Activated T-helper 17 cell treated with anti-CD3 and anti-CD28 coated beads, Interleukin-2, amount 50 U/mL, for 72 hours (primary cell): ENCODE measurements at places on chromosomes 2 and 18. TPM values are rescaled to one million over a fixed set of nuclear protein-coding genes. Genes with fewer than 3 reads are reported as not detected.

The CDK15 gene
- not detected for total RNA-seq

The MCM6 gene
- total RNA-seq: 245 TPM

DNA sequence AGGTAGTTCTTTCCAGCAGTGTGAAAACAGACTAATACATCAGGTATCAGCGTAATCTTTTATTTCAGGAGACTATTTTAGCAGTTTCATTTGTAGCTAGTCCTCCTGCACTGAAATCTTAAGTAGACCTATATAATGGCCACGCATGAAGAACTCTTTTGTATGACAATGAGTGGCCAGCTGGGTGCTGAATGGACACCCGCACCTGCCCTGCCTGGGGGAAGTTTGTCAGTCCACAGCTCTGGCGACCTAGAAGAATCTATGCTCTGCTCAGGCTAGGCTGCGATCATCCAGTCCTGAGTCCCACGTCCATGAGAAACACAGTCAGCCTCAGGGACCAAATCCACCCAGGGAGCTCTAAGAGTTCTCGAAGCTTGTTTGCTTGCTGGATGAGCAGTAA is 709.2 kb upstream of the ID2 start:
- no peak for ATAC-seq

The DSG2 gene
- 0.11 TPM for total RNA-seq

- no peak for ATAC-seq
Measured at GRCh38 chr2:23826040-23826439, 100.9 kb downstream of the ATAD2B start.

The DUSP28 gene
- total RNA-seq: 3.6 TPM

The SKOR2 gene
- not detected for total RNA-seq

- no peak for ATAC-seq
Measured at GRCh38 chr2:60516383-60516811, 37.1 kb downstream of the BCL11A start.

GRCh38 chr2:200584639-200585038 is 1.2 kb upstream of the AOX1 start:
- no peak for ATAC-seq

- peak; percentile 49 for ATAC-seq
Measured at GRCh38 chr2:230942920-230943896, 18.2 kb upstream of the GPR55 start.

The AGXT gene
- total RNA-seq: not detected

DNA sequence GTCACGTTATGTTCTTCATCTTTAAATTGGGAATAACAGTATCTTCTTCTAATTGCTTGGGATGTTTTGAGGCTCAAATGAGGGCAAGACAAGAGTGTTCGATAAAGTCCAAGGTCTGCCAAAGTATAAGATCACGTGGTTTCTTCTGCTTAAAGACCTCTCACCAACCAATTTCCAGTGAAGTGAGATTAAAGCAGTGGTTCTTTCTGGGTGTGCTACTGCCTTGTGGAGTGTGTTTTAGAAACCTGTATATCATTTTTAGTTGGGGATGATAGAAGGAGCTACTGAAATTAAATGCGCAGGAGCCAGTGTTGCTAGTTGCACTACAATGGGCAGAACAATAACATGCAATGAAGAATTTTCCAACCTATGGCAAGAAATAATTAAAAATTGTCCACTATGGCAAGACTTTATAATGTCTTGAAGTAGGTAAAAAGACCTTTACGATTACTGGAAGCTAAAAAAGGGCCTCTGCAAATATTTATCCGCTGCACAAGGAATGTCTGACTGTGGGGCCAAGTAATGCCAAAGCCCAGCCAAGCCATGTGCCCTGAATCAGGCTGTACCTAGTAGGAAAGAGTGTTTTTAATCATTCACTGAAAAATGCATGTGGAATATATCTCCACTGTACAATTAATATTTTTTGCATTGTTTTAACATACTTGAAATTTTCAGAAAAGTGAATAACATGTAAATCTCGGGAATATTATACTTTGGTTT is 244.5 kb upstream of the REG3G start:
- ATAC-seq: no peak

The SERPINB11 gene
- total RNA-seq: not detected

GRCh38 chr2:202599105-202599504 is 35.7 kb upstream of the FAM117B start:
- ATAC-seq: no peak

- no peak for ATAC-seq
Measured at GRCh38 chr18:8601277-8602032, 7.8 kb upstream of the RAB12 start.

DNA sequence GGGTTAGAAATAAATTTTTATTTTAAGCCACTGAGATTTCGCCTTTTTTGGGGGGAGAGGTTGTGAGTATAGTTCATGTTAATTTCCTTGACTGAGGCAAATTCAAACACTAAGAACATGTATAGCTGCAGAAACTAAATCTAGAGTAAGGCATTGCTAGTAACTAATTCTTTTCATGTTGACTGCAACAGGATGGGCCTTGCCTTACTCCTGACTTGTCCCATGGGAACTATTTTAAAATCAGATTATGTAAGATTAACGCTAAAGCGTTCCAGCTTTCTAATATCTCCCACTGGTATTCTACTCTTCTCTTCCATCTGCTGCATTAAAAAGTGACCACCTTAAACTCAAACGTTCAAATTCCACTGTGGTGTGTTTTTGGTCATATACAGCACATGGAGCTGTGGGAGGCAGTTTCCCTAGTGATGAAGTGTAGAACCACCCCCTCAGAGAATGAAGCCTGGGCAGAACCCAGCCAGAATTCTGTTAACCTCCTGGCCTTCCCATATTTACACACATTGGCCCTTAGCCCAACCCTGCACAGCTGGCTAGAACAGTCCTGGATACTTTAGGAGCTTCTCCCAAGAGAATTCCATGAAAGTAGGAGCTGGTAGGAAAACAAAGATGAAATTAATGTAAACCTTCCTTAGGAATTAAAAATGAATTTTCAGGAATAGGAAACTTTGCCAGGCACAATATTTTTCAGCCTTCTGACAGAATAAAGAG is 687.8 kb downstream of the SLC4A3 start:
- ATAC-seq: no peak

The CYP26B1 gene
- total RNA-seq: 0.05 TPM

DNA sequence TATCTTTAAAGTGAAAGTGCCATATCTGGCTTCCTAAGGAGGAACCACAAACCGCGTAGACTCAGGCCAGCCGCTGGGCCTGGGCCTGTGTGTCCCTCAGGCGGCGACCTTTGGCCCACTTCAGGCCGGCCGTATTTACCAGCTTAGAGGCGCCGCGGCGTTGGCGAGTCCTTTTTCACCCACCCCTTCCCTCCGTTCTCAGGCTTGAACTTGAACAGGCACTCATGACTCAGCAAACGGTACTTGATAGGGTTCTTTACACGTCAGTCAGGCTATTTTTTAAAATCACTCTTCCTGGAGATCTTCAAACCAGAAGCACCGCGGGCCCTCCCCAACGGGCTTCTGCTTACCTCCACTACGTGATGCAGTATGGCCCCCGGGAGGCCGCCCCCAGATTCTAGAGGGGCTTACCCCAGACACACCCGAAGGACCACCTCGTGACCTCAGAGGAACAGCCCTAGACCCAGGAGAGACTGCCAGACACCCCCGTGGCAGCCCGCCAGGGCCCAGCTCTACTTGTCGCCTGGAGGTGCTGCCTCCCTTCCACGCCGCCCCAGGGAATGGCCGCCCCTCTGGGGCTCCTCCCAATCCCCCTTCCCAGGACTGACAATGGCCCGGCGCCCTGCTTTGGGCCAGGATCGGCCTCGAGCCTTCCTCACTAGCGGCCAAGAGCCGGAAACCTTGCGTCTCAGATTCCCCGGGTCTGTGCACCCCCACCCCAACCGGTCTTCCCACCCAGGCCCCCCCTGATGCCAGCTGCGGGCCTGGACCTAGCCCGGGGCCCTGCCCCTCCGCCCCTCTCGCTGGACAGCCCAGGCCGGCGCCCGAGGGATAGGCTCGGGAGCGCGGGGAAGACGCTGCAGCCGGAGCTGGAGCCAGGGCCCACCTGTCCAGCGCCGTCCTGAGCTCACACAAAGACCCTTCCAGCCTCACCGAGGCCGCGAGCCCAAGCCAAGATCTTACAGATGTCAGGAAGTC is 33.8 kb upstream of the IMPA2 start:
- peak; percentile 96 for ATAC-seq

The ZNF396 gene
- 0.37 TPM for total RNA-seq

DNA sequence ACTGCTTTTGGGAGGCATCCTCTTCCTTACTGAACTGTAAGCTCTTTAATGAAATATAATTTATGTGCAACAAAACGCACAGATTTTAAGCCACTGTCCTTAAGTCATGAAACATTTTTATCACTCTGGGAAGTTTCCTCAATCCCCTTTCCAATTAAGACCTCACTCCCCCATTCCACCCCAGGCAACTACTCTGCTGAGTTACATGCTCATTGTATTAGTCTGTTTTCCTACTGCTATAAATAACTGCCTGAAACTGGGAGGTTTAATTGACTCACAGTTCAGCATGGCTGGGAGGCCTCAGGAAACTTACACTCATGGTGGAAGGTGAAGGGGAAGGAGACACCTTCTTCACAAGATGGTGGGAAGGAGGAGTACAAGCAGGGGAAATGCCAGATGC is 46.5 kb upstream of the KCNE4 start:
- ATAC-seq: no peak

The RUFY4 gene
- total RNA-seq: 2.4 TPM

DNA sequence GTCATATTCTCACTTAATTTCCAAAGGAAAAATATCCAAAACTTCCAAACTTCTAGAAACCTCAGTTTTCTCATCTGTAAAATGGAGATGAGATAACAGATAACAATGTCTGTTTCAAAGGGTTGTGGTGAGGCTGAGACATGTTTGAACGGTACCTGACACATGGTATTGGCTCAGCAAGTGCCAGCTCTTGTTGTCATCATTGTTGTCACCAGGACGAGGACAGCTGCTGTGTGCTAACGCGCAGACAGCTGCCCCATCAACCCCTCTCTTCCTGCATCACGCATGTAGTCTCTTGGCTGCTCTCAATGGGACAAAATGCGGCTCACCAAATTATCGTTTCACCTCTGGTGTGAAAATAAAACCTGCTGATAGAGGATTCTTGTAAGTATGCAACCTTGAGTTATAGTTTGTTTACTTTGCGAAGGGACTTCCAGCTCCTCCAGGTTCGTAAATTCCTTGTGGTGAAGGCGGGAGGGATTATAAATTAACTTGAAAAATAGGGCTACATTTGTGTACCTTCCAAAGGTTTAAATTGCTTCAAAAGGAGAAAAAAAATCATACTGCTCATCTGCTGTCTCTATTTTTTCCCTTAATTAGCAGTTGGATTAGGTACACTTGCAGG is 605.4 kb downstream of the BCL11A start:
- ATAC-seq: no peak

The IL18R1 gene
- 27.7 TPM for total RNA-seq

DNA sequence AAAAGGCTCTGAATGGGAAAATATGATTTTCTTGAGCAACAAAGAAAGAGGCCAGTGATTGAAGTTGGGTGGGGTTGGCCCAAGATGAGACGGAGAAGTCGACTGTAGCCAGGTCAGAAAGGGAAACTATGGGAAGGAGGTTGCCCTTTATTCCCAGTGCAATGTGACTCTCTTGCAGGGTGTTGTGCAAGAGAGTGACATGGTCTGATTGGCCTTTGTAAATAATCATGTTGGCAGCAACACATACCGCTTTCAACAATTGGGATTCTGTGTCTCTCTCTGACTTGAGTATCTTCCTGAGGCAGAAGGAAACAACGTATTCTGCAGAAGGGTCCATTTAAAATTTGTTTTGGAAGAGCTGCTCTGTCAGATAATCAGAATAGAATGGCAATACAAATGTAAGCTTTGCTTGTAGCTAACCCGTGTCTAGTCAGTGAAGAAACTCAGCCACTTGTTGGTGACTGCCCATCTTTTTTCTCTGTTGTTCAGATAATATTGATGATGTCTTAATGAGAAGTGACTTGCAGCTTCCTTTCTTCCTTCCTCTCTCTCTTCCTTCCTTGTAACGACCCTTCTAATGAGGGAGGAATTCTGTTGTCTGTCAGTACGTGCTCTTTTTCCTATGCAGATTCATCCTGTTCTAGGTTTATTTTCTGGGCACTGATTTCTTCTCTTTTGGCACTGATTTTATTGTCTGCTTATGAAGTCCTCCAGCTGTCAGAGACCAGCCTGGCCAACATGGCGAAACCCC is 311.0 kb upstream of the FAM98A start:
- no peak for ATAC-seq

The EIF2AK2 gene
- 25.4 TPM for total RNA-seq

The CIB4 gene
- total RNA-seq: not detected

- peak; percentile 40 for ATAC-seq
Measured at GRCh38 chr2:232432598-232433184, 23.3 kb upstream of the ALPI start.

The SP140 gene
- total RNA-seq: 91.7 TPM
